Activated effector memory CD4-positive, alpha-beta T cell treated with Interleukin-2 at 50 U/mL for 16 hours (primary cell): ENCODE measurements at places on chromosomes 12 and 14.

DNA sequence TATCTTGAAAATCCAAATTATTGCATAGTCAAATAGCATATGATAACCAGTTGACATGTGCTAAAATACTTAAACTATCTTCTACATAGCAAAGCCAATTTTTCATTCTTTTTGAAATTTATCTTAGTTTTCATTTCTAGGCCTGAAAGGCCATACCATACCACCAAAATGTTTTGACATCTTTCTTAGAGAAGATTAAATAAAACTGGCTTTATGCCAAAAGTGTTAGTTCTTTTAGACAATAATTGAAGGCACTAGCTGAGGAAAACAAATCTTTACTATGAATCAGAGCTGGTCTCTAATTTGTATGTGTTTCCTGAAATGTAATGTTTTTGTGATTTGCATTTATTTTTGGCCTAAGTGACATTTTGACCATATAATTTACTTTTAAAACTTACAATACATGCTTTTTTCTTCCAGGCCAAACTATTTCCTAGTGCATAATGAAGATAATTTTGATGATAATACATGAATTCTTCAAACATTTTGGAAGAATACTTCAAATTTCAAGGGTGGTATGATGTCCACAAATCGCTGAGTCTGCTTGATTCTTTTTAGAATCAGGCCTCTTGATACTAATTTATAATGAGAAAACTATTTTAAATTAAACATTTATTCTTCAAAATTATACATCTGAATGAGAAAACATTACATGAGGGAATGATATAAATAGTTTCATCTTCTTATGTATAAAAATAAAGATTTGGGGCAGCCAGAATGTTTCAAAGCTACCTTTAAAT, 6.5 kb upstream of the KCNMB4 start:
- DNase-seq, result no peak

DNA sequence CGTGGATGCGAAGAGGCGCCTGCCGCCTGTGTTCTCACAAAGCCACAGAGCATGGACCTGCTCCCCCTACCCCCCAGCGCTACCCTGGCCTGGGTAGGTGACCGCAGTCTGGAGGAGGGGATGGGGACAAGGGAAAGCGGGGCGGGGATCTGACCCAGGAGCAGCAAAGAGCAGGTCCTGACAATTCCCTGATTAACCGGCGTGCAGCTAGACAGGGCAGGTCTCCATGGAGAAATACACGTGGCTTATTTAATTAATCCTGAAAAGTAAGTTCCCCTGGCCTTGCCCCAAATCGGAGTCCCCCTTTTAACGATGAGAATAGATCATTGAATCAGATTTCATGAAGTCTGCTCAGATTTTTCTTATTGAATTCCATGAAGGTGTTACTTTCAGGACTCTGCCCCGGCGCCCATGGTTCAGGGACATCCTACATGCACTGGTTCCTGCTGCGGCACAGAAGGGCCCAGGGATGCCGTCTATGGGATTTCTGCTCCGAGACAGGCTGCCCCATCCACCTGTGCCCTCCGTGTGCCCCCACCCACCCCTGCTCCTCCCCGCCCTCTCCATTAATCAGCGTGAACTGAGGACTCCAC, 251.0 kb upstream of the SFSWAP start:
- DNase-seq, result no peak

DNA sequence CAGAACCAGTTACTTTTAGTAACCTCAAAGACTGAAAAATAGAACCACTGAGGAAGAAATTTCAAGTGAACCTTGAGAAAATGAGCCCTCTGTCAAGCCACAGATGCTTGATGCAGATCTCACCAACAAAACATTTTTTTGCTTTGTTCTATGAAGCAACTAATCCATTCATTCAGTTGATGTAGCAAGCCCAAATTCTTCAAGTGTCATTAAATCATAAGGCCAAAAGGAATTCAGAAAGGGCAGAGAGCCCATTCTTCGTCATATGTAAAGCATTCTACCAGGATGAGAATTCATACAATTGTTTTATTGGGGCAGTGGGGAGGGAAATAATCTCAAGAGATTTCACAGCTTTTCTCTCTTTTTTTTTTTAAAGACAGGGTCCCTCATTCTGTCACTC, 218.0 kb upstream of the RGS6 start:
- no peak for DNase-seq

- no peak for DNase-seq
Observed at GRCh38 chr14:24892497-24893051, 157.4 kb downstream of the STXBP6 start.

- no peak for DNase-seq
Observed at GRCh38 chr14:102945346-102946130, 23.1 kb downstream of the AMN start.

- DNase-seq, result no peak
Observed at GRCh38 chr14:102264775-102265174, 40.2 kb downstream of the MOK start.
